Urothelium cell line (cell line): ENCODE measurements at places on chromosomes 5 and 9.

GRCh38 chr9:135724186-135724787 is 22.3 kb downstream of the KCNT1 start:
- no peak for DNase-seq

DNA sequence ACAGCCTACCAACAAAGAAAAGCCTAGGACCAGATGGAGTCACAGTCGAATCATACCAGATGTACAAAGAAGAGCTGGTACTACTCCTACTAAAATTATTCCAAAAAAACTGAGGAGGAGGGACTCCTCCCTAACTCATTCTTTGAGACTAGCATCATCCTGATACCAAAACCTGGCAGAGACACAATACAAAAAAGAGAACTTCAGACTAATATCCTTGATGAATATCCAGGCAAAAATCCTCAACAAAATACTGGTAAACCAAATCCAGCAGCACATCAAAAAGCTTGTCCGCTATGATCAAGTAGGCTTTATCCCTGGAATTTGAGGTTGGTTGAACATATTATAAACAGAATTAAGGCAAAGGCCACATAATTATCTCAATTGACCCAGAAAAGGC is 900.4 kb upstream of the ARRDC3 start:
- DNase-seq, result no peak

GRCh38 chr9:94014066-94014654 is 59.0 kb upstream of the BARX1 start:
- peak; percentile 36 for DNase-seq

- DNase-seq, result peak; percentile 73
Observed at GRCh38 chr5:134586866-134587524, 45.6 kb downstream of the SAR1B start.

GRCh38 chr5:108521841-108522506 is 140.1 kb upstream of the FBXL17 start:
- DNase-seq, result peak; percentile 32

- no peak for DNase-seq
Observed at GRCh38 chr5:77029376-77029885, 773 bp upstream of the AGGF1 start.

GRCh38 chr9:114351932-114352331 is 22.3 kb downstream of the ORM2 start:
- no peak for DNase-seq

GRCh38 chr5:40478766-40479165 is 200.9 kb upstream of the PTGER4 start:
- DNase-seq, result no peak

GRCh38 chr5:27158171-27158570 is 119.8 kb upstream of the CDH9 start:
- DNase-seq, result no peak

- DNase-seq, result no peak
Observed at GRCh38 chr9:129211686-129212085, 33.6 kb upstream of the IER5L start.

GRCh38 chr5:98880598-98880997 is 48.2 kb downstream of the CHD1 start:
- no peak for DNase-seq

- DNase-seq, result no peak
Observed at GRCh38 chr9:103730866-103731265, 363.2 kb upstream of the SMC2 start.

GRCh38 chr5:139723986-139724587 is 71.5 kb upstream of the PSD2 start:
- no peak for DNase-seq

DNA sequence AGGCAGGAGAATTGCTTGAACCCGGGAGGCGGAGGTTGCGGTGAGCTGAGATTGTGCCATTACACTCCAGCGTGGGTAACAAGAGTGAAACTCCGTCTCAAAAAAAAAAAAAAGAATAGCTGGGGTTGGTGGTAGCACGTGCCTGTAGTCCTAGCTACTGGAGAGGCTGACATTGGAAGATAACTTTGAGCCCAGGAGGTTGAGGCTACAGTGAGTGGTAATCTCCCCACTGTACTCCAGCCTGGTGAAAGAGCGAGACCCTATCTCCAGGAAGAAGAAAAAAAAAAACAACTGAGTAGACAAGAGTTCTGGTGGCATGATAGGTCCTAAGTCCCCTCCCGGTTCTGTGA is 26.3 kb downstream of the GOLGA2 start:
- no peak for DNase-seq

DNA sequence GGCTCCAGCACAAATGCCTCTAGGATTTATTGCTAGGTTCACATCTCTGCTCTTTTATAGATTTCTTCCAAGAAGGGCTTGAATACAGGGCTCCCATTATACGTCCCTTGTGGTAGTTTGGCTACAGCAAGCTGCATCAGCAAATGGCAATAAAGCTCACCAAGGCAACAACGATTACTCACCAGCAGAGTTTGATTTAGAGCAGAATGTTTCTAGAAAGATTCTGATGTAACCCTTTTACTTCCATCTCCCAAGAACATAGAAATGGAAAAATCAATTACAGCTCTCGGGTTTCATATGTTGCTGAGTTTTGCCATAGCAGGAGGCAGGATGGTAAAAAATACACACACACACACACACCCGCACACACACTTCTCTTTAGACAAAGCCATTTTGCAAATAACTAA is 124.2 kb upstream of the TNPO1 start:
- DNase-seq, result no peak

GRCh38 chr9:123089790-123090189 is 56.3 kb downstream of the GPR21 start:
- DNase-seq, result no peak

DNA sequence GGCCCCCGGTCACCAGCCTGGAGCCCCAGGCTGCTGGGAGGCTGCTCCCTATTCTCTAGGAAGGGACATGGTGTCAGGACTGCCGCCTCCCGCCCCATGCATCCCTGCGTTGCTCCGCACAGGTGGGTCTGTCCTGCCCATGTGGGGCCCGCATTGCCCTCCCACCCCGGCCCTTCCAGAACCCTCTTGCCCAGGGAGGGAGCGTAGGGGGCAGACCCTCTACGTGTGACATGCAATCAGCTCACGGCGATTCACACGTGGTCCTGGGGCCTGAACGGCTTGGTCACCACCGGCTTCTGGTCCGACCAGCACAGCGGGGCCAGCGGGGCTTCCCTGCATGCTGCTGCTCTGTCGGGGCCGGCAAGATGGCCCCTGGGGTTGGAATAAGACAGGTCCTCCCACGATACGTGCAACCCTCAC is 9.4 kb downstream of the SLC6A19 start:
- no peak for DNase-seq

DNA sequence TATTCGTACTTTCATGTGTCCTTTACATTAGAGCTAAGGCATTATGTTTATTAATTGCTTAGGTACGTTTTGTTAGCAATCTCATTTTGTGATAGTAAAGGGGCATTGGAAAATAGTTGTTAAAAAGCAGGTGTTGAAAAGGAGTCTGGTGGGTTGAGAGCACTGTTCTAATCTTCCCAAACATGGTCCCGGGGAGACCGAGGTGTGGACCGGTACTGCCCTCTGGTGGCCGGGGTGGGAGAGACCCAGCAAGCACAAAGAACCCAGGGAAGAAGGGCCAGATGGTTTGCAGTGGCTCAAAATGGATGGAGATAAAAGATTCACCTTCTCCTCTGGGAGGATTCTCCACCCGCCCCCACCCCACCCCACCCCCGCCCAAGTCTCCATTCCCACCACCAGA is 26.1 kb downstream of the IDNK start:
- DNase-seq, result peak; percentile 76

DNA sequence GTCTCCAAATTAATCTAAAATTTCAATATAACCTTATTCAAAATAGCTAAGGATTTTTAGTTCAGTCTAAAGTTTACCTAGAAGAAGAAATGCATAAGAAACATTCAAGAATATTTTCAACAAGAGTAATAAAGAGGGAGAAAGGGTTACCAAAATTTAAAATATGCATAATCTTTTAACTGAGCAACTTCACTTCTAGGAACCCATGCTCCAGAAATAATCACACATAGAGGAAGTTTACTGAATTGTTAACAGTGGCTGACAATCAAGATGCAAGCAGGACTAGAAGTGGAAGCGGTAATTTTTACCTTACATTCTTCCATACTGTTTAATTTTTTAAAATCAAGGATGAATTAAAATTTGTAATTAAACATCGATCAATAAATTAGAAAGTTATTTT is 1.9 kb downstream of the PJA2 start:
- DNase-seq, result no peak

GRCh38 chr5:53024535-53024934 is 35.4 kb downstream of the ITGA2 start:
- DNase-seq, result no peak

DNA sequence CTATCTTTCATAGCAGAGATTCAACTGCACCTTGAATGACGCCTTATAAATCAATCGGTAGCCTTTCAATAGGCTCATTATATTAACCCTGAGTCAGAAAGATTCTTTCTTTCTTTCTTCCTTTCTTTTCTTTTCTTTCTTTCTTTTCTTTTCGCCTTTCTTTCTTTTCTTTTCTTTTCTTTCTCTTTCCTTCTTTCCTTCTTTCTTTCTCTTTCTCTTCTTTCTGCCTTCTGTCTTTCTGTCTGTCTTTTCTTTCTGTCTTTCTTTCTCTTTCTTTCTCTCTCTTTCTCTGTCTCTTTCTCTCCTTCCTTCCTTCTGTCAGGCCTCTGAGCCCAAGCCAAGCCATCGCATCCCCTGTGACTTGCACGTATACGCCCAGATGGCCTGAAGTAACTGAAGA is 86.0 kb upstream of the CLINT1 start:
- DNase-seq, result no peak

DNA sequence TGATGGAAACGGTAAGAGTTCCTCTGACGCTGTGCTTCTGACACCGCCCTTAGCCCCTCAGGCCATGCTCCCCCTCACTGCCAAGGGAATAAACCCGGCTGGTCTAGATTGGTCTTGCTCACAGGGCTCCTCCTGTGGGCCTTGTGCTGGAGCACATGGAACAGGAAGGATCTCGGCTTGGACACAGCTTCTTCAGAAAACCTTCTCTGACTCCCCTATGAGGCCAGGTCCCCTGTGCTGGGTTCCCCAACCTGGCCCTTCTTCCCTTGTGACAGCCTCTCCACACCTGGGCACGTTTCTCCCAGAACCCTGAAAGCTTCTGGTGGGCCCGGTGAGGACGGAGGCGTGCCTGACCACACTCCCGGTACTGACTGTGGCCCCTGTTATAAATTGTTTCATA is 8.2 kb downstream of the SPATA31E1 start:
- no peak for DNase-seq

DNA sequence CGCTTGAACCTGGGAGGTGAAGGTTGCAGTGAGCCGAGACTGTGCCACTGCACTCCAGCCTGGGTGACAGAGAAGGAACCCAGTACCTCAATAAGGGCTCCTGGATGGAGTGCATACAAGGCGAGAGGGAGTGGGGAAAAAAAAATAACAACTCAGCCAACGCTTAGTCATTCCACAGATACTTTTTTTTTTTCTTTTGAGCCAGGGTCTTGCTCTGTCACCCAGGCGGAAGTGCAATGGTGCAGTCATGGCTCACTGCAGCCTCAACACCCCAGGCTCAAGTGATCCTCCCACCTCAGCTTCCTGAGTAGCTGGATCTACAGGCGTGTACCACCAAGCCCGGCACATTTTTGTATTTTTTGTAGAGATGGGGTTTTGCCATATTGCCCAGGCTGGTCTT is 59.5 kb upstream of the GGTA1 start:
- DNase-seq, result no peak

DNA sequence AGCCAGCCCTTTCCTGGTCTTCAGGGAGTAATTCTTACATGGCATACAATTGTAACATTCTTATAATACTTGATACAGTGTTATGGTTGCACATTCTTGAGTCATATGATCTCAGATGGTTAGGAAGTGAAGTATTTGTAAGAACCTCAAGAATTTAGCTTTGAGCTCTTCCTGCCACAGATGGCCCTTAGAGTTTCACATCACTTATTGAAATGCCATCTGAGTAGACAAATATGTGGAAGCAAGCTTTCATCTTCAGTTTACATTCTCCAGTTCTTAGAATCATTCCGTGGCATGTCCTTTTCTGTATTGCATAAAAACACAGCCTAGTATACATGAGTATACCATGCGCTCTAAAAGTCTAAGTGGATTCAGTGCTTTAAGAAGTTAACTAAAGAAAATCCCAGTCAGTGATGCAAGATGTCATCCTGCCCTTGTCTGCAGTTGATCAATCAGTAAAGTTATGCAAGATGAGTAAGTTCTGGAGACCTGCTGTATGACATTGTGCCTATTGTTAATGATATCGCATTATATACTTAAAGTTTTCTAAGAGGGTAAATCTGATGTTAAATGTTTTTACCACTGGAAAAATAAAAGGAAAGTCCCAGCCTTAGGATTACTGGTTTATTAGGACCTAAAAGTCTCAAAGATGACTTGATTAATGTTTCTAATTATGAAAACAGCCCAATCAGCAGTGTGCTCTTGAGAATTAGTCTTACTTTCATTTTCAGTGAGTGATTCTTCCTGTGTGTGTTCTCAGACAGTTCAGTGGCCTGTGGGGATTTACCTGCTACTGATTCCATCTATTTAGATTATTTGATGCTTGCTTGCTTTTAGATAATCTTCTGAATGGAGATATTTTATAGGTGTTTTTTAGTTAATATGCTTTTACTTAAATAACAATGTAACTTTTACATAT is 29.4 kb downstream of the RHOBTB3 start:
- DNase-seq, result peak; percentile 52

DNA sequence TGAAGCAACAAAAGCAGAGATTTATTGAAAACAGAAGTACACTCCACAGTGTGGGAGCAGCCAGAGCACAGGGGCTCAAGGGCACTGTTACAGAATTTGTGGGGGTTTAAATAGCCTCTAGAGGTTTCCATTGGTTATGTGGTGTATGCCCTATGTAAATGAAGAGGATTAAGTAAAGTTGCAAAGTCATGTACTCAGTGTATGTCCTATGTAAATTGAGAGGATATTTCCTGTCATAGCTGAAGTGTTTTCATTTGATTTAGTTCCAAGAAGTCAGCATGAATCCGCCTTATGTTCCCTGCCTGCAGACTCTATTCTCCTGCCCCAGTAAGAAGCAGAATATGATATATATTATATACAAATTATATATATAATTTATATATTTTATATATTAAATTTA is 966.0 kb upstream of the COX7C start:
- DNase-seq, result no peak

GRCh38 chr9:126327006-126327713 is 531 bp downstream of the MVB12B start:
- DNase-seq, result peak; percentile 65

- DNase-seq, result peak; percentile 58
Observed at GRCh38 chr5:96601715-96602244, 60.4 kb upstream of the CAST start.

DNA sequence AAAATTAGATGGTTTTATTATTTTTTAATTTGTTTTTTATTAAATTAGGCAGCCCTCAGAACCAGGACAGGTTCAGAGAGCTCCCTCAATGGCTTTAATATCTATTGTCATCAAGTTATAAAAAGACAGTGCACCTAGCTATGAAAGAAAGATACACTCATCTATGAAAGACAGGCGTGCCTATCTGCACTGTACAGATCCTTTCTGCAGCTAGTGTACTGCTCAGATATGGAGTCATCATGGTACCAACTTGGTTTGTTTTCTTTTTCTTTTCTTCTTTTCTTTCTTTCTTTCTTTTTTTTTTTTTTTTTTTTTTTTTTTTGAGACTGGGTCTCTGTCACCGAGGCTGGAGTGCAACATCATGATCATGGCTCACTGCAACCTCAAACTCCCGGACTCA is 54.8 kb upstream of the GPBP1 start:
- no peak for DNase-seq

- no peak for DNase-seq
Observed at GRCh38 chr9:13447843-13448422, 168.4 kb upstream of the MPDZ start.
